Ovary (tissue), 10 donors: ENCODE measurements at places on chromosomes 7 and 10. TPM values are rescaled to one million over a fixed set of nuclear protein-coding genes. Genes with fewer than 3 reads are reported as not detected.

Gene HOXA2
- total RNA-seq, result not detected

Gene HERC4
- 43.5 TPM for total RNA-seq

DNA sequence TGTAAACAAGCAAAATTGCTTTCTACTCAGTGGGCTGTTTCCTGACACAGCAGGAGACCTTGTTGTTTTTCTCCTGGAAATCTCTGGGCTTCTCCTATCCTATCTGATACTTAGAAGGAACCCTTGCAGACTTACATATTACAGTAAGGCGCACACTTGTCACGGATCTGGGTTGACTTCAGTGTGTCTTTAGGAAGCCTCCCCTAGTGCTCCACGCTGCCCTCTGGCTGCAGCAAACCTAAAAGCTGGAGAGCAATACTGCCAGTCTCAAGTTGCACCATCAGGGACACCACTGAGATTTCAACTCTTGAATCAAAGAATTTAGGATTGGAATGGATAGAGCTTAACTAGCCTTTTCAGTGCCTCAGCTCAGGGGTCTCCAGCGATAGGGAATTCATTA is 495.3 kb downstream of the LRMDA start:
- DNase-seq, result no peak

DNA sequence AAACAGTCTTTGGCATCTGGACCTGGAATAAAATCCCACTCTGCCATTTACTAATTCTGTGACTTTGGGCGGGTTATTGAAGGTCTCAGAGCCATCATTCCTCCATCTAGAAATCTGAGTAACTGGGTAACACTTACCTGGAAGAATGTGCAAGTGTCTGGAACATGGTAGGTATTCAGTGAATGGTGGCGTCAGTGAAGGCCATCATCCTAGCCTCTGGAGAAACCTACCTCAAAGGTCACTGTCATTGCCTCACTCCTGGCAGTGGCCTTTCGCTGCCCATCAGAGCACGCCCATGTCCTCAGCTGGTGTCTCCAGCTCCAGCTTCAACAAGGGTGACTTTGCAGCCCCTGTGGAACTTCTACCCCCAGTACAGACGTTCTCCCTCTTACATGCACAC is 4.5 kb downstream of the GAL3ST4 start:
- no peak for DNase-seq

GRCh38 chr10:122113161-122113944 is 124.4 kb downstream of the TACC2 start:
- DNase-seq, result peak; percentile 82

GRCh38 chr10:132836248-132836831 is 50.4 kb upstream of the NKX6-2 start:
- no peak for DNase-seq

DNA sequence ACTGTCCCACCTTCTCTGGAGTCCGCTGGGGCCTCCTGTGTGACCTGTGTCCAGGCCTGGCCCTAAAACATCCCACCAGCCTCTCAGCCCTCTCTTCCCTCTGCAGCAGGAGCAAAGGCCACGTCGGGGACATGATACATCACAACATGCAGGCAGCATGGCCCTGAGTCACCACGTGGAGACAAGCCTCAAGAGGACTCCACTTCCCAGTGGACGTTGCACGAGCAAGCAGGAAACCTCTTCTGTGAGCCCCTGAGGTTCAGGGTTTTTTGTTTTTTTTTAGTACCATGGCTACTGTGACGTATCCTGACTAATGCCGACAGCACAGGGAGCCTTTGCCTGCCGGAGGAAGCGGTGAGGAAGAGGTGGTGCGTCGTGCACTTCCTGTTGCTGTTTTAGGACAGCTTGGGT is 165.9 kb downstream of the DNAJB6 start:
- no peak for DNase-seq

DNA sequence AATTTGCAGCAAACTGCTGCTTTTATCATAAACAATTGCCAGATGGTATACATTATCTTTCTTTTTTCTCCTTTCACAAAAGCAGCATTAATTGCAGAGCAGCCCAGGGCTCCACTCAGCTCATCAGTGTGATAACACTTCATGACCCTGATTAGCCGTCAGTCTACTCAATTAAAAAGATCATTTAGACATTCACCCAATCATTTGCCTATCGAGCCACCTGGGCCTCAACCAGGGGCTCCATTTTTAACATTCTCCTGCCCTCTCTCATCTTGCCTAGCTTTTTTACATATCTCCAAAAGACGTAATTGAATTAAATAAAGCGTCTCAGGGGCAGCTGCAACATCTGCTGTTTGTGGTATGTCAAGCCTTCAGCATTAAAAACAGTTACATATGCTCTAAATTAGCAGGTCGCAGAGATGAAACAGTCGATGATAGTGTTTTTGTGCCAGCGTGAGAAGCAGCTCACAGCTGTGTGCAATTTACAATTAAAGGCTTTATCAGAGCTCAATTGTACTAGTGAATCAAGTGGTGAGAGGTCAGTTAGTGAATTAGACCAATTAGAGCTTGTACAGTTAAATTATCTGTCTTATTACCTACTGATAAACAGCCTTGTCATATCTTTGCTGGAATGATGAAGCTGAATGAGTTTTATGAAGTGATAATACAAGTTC is 522.5 kb downstream of the ETV1 start:
- DNase-seq, result no peak
